NK-92 treated with Interleukin-12 subunit alpha and Interleukin-12 subunit beta, amount 100 ng/mL, for 24 hours (cell line): ENCODE measurements at places on chromosomes 7 and 10.

GRCh38 chr10:22156750-22157149 is 61.1 kb downstream of the EBLN1 start:
- DNase-seq: no peak

GRCh38 chr10:77756319-77757232 is 119.0 kb upstream of the KCNMA1 start:
- peak; percentile 21 for DNase-seq

GRCh38 chr7:26580064-26580591 is 284.3 kb downstream of the SKAP2 start:
- no peak for DNase-seq

DNA sequence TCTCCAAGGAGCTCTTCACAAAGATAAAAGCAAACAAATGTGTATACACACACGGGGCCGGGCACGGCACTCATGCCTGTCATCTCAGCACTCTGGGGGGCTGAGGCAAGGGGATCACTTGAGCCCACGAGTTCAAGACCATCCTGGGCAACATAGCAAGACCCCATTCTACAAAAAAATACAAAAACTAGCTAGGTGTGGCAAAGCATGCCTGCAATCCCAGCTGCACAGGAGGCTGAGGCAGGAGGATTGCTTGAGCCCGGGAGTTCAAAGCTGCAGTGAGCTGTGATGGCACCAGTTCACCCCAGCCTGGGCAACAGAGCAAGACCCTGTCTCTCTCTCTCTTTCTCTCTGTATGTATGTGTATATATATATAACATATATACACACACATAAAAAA is 22.3 kb downstream of the TTYH3 start:
- no peak for DNase-seq

- DNase-seq: no peak
Measured at GRCh38 chr7:122543891-122544290, 155.0 kb downstream of the RNF133 start.

DNA sequence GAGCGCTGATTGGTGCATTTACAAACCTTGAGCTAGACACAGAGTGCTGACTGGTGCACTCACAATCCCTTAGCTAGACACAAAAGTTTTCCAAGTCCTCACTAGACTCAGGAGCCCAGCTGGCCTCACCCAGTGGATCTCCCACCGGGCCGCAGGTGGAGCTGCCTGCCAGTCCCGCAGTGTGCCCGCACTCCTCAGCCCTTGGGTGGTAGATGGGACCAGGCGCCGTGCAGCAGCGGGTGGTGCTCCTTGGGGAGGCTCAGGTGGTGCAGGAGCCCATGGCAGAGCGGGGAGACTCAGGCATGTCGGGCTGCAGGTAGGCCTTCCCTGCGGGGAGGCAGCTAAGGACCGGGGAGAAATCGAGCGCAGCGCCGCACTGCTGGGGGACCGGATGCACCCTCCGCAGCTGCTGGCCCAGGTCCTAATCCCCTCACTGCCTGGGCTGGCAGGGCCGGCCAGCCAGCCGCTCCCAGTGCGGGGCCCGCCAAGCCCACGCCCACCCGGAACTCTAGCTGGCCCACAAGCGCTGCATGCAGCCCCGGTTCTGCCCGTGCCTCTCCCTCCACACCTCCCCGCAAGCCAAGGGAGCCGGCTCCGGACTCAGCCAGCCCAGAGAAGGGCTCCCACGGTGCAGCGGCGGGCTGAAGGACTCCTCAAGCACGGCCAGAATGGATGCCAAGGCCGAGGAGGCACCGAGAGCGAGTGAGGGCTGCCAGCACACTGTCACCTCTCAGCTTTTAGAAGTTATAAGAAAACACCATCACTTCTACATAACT is 128.9 kb downstream of the ZNF438 start:
- no peak for DNase-seq

DNA sequence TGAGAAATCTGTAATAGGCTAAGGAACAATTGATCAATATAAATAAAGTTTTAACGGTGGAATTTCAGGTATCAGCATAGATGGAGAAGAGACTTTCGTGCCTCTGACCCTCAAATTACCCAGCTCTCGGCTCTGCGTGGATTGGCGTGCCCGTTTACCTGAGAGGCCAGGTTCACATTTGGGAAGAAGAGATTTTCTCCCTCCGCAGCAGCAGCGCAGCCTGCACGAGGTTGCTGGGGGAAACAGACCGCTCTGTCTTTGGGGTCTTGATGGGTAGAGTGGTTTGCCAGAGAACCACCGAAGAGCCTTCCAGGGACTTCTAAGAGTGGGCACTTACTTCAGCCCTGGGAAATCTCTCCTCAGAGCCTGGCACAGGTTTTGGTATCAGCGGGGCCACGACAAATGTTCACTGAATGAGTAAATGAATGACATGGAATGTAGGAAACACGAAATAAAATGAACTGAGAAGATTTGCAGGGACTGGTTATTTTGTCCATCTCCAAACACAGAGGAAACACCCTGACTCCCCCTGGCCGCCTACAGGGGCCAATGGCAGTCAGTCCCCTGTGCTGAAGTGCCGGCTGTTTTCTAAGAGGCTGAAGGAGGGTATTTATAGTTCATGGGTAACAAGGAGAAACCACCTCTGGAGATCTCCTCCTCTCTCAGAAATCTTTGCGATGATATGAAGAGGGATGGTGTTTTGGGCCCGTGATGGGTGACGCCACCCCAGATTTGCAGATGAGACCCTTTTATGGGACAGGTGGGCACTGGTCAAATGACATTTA is 338.5 kb downstream of the ADARB2 start:
- no peak for DNase-seq

- DNase-seq: no peak
Measured at GRCh38 chr7:76108540-76109233, 60.8 kb downstream of the MDH2 start.

GRCh38 chr7:155526225-155526624 is 20.1 kb downstream of the CNPY1 start:
- no peak for DNase-seq

GRCh38 chr7:14507617-14508016 is 394.9 kb downstream of the DGKB start:
- no peak for DNase-seq

DNA sequence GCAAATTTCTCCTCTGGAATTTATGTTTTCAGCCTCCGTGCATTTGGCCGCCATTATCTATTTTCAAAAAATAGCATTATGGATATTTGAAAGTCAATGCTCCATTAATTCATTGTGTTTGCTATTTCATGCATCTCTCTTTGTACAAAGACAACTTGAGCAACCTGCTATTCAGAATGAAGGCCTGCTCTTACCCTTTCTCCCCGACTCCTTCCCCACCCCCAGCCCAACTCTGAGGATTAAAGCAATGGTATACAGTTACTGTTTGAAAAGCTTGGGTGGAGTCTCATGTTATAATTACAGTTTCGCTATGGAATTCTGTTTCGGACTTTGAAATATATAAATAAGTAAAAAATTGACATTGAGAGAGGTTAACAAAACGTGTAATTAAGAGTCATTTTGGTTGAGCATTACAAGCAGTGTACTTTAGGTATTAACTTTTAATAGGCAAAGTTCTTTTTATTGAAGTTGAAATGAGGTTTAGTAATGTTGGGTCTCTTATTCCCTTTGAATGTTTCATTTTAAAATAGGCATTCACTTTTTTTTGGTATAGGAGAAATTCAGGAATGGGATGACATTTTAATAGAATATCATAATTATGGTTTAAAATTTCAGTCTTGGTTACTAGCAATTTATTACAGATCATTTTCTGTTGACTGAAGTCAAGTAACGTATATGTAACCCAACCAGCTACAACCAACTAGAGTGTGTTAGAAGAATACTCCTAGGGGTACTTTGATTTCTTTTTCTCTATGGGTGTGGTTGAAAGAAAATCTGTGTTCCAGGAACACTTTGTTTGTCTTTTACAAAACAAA is 93.1 kb downstream of the ARID5B start:
- no peak for DNase-seq

- DNase-seq: no peak
Measured at GRCh38 chr10:88442716-88443115, 140.4 kb downstream of the RNLS start.

DNA sequence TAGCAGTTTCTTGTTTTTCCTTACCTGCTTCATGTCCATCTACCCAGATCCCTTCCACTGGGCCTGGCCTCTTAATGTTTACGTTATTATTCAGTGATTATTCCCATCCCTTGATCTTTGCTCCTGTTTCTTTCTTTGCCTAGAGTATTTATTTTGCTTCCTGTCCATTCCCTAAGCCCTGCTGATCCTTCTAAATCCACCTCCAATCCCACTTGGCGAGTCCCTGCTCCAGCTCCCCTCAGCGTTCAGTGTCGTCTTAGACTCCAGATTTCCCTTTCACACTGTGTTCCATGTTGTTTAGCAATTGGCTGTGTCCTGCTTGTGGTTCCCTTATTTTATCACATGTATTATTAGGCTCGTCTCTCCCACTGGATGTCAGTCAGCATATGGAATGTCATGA is 7.3 kb downstream of the PPP2R2D start:
- DNase-seq: no peak

DNA sequence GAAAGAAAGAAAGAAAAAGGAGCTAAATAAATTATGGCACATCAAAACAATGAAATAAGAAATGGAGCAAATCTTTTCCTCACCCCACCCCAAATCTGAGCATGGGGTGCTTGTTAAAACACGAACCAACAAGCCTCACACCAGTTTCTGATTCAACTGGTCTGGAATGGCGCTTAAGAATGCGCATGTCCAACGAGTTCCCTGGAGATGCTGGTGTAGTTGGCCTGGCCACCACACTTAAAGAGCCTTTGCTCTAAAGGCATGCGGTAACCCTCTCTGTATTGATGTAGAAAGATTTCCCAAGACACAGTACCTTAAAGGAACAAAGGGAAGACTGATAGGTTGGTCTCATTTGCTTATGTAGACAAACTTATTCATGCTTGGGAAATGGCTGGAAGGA is 49.1 kb upstream of the STEAP1B start:
- DNase-seq: no peak

- no peak for DNase-seq
Measured at GRCh38 chr7:20454202-20454601, 123.5 kb downstream of the ITGB8 start.

DNA sequence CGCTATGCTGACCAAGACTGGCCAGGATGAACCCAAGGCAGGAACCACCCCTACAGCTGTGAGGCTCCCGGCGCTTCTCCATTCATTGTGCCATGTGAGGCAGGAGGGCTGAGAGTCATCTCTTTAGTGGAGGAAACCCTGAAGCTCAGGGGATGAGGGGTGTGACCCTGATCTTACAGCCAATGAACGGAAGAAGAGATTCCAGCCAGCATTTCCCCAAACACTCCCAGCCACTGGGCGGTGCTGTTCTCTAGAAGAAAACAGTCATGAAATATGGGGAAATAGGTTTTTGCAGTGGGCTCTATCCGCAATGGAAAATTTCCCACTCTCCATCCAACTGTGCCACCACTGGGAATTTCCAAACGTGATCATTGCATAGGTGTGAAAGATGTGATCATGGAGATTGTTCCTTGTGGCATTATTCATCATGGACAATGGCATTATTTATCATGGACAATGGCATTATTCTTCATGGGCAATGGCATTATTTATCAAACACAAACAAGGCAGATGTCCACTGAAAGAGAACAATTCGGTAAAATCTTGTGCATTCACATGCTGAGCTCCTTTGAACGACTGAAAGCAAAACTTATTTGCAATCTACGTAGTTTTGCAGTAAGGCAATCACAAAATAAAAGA is 14.0 kb upstream of the SLC18A2 start:
- DNase-seq: no peak

- no peak for DNase-seq
Measured at GRCh38 chr10:90224791-90225566, 523.6 kb downstream of the KIF20B start.

DNA sequence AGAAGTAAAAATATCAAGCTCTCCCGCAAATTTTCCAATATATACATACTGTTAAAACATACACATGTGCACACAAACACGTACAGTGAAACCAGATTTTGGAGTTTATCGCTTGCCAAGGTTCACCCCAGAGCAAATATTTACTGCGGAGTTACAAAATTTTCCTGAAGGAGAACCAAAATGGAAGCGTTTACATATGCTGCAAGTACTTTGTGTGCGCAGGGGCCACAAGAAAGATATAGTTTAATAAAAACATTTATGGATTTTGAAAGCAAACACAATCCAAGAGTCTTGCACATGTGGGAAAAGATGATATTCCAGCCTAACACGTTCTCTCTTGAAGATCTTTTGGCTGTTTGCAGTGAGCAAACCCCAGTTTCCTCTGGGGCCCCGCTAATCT is 301.3 kb upstream of the NFE2L3 start:
- no peak for DNase-seq

GRCh38 chr10:68103261-68103878 is 5.9 kb upstream of the MYPN start:
- DNase-seq: no peak
